Smooth muscle cell of the brain vasculature (primary cell): ENCODE measurements at places on chromosomes 6 and 20.

DNA sequence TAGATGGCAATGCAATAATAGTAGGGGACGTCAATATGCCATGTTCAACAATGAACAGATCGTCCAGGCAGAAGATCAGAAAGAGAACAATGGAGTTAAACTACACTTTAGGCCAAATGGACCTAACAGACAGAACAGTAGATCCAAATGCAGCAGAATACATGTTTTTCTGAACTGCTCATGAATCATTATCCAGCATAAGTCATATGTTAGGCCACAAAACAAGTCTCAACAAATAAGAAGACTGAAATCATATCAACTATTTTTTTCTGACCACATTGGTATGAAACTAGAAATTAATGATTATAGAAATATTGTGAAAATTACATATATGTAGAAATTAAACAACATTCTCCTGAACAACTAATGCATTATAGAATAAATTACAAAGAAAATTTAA, 10.2 kb upstream of the DEFB125 start:
- DNase-seq: no peak

DNA sequence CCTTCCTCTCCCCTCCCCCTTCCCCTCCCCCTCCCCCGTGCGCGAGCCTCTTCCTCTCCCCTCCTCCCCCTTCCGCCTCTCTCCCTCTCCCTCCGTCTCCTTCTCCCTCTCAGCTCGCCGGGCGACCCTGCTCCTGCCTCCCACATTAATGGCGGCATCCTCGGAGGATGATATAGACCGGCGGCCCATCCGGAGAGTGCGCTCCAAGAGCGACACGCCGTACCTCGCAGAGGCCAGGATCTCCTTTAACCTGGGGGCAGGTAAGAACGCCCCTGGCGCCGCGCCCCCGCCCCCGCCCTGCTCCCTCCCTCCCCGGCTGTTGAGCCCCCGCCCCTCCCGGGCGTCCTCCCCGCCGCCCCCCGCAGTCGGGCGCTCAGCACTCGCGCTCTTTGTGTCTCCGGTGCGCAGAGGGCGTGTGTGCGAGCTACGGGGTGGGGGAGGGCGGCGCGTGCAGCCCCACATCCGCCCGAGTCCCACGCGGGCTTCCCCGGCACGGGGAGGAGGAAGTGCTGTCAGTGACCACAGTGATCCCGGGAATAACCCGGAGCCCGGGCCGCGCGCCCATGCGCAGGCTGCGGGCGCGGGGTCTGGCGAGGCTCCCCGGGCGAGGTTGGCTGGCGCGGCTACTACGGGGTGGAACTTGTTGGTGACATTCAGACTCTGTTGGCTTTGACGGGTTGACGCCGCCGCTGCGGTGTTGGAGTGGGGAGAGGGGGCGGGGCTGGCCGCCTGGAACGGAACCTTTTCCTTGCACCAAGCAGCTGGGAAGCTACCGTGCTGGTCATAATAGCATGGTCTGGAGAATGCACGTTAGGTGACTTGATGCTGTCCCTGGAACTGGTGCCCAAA, 33.2 kb downstream of the PHACTR1 start:
- no peak for DNase-seq

DNA sequence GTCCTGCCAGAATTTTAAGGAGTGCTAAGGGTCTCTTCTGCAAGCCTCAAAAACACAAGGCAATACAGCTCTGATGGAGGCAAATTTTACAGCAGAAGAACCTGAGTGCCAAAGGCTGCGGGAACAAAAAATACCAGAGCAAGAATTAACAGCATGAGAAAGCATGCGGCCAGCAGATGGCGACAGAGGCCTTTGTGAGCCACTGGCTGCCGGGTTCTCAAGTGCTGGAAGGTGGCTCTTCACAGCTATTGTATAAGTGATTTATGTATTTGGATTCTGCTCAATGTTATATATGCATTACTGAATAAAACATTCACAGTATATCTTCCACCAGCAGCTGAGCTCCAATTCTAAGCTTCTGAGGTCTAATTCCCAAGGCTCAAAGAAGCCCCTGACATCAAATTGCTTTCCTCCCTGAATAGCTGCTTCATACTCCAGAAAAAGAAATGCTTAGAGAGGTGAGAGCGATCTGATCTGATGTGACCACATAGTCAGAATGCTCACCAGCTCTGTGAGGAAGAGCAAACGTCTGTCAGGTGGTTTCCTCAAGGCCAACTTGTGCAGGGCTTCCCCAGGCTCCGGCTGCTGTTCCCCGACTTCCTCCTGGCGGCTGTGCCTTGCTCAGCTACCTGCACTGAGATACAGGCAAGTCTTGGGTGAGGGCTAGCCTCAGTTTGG, 58.6 kb downstream of the PPP1R3G start:
- peak; percentile 62 for DNase-seq

DNA sequence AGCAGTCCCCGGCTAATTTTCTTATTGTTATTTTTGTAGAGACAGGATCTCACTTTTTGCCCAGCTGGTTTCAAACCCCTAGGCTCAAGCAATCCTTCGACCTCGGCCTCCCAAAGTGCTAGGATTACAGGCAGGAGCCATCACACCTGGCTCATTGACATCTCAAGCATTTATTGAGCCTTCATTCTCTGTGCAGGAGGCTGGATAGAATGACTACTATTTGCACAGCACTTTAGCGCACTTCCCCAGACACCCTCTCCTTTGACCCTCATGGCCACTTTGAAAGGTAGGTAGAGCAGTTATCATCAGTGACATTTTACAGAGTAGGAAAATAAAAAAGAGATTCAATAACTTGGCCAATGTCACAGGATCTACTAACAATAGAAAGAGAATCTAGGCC, 124.0 kb upstream of the STXBP5 start:
- no peak for DNase-seq

DNA sequence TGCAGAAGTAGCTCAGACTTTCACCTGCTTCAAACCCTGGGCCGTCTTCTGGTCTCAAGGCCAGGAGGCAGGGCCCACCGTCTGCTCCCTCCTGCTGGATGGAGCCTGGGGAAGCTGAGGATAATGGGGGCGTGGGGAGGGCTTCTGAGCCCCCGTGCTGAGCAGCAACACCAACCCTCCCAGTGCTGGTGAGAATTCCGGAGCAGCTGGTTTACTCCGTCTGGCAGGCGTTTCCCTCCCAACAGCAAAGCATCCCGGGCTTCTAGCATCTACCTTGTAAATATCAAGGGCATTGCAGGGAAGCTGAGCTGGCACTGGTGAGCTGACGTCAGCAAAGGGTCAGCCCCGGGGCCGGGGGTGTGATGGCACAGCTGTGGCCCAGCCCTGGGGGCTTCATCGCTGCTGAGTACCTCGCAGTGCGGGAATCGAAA, 16.8 kb upstream of the CHRNA4 start:
- DNase-seq: no peak
